Adrenal gland (tissue), 19 donors: ENCODE measurements at places on chromosomes 5 and 9. TPM values are rescaled to one million over a fixed set of nuclear protein-coding genes. Genes with fewer than 3 reads are reported as not detected.

Gene GPR150
- total RNA-seq, result 0.26 TPM

Gene KCNN2
- total RNA-seq, result 52.4 TPM

- DNase-seq, result no peak
Observed at GRCh38 chr9:83557317-83557716, 19.1 kb upstream of the FRMD3 start.

Gene SMC2
- total RNA-seq, result 7.0 TPM

Gene CDK9
- total RNA-seq, result 111 TPM
